Stimulated activated CD4-positive, alpha-beta T cell treated with anti-CD3 and anti-CD28 coated beads, Interleukin-1b, Interleukin-23, amount 100 ng/mL, for 4 hours (primary cell): ENCODE measurements at places on chromosomes 1 and 21.

GRCh38 chr1:163035446-163036249 lies 33.5 kb upstream of the RGS4 start:
- no peak for DNase-seq

DNA sequence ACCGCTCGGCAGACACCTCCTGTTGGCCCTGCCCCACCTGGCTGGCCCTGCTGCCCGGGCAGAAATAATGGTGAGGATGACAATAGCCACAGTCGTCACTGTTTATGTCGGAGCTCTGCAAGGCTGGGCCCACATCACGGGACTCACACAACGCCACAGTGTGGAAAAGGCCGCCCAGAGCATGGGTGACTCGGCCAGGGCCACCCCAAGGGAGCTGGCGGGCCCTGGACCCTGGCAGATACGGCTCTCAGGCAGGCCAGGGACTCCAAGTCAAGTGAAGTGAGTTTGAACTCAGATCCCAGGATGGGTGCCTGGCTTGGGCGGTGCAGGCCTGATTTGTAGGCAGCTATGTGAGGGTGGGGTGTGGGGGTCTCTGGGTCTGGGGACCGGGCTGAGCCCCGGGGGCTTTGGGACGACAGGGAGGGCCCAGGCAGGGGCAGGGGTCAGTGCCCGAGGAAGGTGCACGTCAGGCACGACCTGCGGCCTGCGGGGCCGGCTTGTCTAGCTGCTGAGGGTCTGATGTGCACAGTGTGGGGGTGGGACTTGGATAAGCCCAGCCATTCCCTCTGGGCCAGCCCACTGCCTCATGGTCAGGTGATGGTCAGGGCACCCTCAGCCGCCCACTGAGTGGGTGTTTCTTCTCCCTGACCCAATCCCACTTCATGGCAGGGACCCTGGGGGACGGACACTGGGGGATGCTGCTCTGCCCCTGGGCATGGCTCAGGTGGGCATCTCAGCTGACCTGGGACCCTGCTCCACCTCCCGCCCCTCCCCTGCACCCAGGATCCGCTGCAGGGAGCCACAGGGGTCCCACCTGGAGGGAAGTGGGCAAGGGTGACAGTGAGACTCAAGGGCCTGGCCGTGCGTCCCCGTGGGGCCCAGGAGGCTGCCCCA lies 1.0 kb downstream of the RNF223 start:
- DNase-seq = no peak

GRCh38 chr1:11453742-11454491 lies 25.0 kb upstream of the DISP3 start:
- DNase-seq = no peak

GRCh38 chr1:88897070-88897730 lies 5.8 kb upstream of the GTF2B start:
- DNase-seq = no peak

DNA sequence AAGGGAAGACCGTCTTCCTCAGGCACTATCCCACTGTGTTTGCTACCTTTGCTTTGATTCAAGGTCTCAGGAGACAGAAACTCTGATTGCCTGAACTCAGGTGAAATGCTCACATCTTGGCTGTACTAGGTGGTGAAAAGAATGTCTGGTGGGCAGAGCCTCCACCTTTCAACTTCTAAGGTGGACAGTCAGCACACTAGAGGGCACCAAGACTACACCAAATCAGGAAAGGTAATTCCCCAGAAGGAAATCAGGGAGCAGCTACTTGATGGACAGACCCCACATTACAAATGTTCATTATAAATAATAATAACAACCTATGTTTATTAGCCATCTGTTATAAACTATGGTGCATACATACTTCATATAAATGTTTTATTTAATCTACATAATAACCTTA lies 220.9 kb downstream of the ATG4C start:
- no peak for DNase-seq

DNA sequence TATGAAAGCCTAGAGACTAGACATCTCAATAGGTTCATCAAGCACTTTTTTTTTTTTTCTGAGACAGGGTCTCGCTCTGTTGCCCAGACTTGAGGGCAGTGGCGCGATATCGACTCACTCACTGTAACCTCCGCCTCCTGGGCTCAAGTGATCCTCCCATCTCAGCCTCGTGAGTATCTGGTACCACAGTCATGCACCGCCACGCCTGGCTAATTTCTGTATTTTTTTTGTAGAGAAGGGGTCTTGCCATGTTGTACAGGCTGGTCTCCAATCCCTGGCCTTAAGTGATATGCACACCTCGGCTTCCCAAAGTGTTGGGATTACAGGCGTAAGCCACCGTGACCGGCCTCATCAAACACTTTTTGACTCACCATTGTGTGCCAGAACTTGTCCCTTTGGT lies 613 bp upstream of the GPATCH4 start:
- no peak for DNase-seq

DNA sequence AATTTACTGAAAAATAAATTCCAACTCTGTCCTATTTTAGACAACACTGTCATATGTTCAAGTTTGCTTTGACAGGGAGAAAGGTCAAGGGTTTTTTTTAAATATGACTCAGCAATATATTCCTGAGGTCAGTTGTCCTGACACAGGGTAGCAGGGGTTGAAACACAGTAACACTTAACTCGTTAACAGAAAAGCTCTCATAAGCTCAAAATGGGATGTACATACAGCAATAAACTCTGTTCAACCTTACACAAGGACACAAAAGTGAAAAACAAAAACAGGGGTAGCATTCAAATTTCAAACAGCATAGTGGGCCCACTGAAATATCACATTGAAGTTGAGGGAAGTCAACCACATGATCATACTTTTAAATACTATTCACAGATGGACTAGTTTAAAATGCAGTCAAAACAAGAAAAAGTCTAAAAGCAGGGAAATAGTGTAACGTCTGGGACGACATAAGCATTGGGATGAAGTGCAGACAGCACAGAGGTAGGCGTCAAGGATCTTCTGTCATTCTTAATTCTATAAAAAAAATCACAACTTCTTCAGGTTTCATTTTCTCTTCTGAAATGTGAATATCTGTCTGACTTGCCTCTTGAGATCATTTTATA lies 89.9 kb downstream of the SLC44A5 start:
- no peak for DNase-seq

GRCh38 chr1:210900079-210900478 lies 233.9 kb downstream of the KCNH1 start:
- DNase-seq = no peak

GRCh38 chr1:184753117-184753516 lies 1.5 kb downstream of the EDEM3 start:
- DNase-seq = no peak

GRCh38 chr1:98791498-98791897 lies 130.0 kb downstream of the SNX7 start:
- no peak for DNase-seq

- DNase-seq = no peak
Observed at GRCh38 chr1:94247138-94248094, 10.0 kb upstream of the ARHGAP29 start.

DNA sequence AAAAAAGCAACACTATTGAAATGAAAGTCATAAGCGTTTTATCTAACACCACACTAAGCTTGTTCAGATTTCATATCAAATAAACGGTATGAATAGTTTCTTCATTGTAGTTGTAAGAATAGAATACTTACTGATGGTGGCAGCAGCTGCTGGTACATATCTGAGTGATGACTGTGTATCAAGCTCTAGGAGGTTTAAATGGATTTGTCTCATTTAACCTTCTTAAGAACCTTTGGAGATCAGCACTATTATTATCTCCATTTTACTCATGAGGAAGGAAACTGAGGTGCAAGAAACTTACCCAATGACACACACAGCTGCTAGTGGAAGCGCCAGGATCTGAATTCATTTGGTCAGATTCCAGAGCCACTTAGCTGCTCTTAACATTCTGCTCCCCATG lies 104.0 kb downstream of the EIF4G3 start:
- no peak for DNase-seq

DNA sequence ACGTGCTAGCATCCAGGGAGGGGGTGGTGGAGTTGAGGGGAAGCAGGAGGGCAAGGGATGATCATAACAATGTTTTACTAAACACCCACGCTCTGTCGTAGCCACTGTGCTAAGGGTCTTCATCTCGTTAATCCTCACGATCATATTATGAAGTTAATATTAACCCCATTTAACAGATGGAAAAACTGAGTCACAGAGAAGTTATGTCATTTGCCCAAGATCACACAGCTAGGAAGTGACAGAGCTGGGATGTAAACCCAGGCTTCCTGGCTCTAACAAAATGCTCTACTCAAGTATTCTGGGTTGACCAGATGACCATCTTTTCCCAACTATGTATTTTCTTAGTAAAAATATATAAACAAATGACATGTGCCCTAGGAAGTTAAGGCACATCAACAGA lies 88.7 kb downstream of the TAS1R2 start:
- DNase-seq = no peak

GRCh38 chr1:14055442-14056223 lies 355.6 kb downstream of the PRDM2 start:
- no peak for DNase-seq

- no peak for DNase-seq
Observed at GRCh38 chr1:85411567-85412305, 53.2 kb downstream of the DDAH1 start.

DNA sequence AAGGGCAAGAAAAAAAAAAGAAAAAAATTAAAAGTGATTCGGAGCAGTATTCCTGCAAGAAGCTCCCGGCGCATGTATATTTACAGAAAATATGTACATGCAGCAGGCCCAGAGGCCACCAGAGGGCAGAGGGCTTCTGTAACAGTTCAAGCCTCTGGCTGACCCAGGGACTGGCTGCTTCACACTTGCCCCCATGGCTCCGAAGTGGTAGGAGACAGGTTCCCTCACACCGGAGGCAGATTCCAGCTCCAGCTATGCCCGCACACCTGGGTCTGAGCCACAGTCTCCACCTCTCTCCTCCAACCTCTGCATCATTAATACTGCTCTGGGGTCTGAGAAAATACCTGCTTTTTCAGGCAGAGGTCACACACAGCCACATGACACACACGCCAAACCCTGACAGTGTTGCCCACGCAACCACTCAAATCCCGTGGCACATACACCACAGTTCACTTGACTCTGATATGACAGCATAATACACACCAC lies 2.2 kb upstream of the ARHGAP30 start:
- no peak for DNase-seq

DNA sequence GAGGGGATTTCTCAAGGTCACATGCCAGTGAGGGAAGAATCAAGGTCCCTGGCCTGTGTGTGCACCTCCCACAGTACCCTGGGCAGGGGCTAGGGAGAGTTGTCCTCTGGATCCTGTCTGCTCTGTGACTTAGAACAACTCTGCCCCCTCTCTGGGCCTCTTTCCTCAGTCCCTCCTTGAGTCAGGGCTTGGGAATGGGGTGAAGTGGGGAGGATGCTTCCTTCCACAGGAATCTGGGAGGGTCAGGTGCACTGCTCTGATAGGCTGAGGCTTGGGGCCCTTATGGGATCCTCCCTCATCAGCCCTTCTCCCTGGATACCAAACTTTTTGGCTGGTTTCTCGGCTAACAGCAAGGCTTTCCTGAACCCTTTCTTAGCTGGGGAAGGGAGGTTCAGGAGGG lies 2.5 kb downstream of the TRNP1 start:
- no peak for DNase-seq

DNA sequence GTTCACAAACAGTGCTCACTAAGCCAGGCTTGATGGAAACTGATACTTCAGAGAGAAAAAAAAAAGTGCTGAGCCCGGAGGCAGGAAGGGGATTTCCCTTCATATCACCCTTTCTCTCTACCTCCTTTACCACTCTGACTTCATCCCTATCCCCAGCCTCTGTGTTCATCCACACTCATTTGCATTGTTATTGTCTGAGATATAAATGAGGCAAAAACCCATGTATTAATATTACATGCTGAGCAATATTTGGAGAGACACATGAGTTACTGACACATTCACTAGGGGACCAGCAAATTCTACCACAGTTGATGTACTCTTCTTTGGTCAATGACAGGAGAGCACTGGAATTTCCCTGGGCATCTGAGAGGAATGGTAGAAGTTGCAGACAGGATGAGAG lies 175.8 kb downstream of the TNFSF18 start:
- no peak for DNase-seq

DNA sequence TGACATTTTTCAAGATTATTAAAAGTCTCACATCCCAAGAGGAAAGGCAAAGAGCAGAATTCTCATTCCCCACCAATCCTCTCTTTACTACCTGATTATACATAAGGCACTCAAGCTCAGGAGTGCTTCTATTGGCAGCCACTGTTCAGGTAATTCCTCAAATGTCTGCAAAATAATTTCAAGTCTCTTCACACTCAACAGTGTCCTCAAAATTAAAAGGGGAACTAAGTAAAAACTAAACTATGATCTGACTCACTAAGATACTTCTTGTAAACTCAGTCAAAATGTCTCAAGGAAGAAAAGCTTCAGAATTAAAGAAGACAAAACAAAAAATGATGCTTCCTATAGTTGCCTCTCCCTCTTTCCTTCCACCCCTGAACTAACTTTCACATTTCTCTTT lies 135.6 kb downstream of the GPATCH2 start:
- DNase-seq = no peak

- DNase-seq = no peak
Observed at GRCh38 chr1:38026592-38027200, 14.2 kb downstream of the UTP11 start.

DNA sequence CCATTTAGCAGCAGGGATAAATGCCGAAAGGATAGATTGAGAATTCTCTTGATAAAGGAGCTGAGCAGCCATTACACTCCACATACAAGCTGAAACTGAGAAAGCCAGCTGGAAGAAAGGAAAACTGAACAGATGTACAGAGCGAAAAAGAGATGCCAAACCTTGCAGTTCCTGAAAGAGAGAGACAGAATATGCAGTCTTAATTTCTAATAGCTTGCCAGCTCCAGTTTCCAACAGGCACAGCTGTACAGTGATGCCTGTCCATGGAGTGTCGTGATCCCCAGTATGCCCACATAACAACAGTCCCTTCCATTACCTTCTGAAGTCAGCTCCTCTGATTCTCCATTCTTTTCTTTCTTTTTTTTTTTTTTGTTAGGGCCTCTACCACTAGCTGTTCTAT lies 22.7 kb downstream of the ABL2 start:
- DNase-seq = no peak

DNA sequence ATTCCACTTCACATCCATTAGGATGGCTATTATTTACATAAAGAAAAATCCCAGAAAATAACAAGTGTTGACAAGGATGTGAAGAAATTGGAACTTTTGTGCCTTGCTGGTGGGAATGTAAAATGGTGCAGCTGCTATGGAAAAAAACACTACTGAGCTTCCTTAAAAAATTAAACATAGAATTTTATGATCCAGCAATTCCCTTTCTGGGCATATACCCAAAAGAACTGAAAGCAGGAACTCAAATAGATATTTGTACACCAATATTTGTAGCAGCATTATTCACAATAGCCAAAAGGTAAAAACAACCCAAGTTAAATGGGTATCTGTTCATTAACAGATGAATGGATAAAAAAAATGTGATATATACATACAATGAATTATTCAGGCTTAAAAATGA lies 45.6 kb downstream of the WNT2B start:
- DNase-seq = no peak

DNA sequence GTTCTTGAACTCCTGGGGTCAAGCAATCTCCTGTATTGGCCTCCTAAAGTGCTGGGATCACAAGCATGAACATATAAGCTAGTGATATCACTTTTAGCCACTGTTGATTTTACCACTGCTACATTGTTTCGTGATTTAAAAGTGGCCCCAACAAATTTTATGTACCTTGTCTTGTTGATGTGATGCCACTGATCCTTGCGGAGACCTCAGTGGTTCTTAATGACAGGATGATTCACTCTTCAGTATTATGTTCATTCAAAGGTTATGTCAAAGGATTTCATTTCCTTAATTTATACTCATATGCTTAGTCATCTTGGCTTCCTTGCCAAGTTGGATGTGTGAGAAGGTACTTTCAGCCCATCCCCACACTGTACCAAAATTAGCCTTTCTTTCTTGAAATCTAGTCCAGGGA lies 12.1 kb downstream of the PRKACB start:
- no peak for DNase-seq
